NCI-H510A (cell line): ENCODE measurements at places on chromosomes 6 and 20.

DNA sequence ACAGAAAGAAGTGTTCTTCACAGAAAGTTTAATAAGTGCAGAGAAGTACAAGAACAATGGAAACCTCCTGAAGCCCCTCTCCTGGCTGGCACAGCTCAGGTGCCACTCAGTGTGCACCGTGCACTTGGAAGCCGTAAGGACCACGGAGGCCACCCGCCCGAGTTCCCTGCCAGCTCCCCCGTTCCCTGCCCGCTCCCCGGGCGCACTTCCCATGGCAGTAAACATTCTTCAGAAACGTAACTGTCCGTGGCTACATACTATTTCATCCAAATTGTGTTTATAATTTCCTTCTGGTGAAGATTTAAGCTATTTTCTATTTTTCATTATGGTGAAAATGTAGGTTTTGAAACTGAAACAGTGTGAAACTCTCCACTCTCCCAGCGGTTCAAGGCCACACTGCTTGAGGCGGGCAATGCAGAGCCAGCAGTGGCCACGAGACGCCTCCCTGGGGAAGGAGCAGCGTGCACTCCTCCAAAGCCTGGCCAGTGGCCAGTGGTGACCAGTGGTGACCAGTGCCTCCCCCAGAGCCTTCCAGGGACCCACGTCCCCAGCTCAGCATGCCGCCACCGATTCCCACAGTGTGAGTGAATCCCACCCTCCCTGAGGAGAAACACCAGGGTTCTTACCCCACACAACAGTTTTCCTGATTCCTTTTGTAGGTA is 46.4 kb downstream of the TAF4 start:
- no peak for DNase-seq

- no peak for DNase-seq
Observed at GRCh38 chr20:47768016-47768824, 17.1 kb downstream of the SULF2 start.

- DNase-seq, result no peak
Observed at GRCh38 chr6:149387779-149388512, 12.1 kb upstream of the SUMO4 start.

DNA sequence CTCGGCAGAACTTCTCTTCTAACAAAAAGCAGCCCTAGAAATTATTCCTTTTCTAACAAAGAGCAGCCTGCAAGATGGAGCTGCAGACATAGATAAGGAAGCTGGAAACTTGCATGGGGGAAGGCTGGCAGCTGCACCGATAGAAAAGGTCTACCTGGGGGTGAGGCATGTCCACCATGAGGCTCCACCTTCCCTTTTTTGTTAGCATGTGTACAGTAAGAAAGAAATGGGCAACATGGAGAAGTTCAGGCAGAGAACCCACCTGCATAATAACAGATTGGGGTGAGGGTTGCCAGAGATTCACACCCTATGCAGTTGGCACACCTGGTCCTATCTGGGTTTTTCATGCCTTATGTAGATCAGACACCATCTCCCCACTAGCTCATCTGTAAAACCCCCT is 25.4 kb downstream of the ZNF311 start:
- DNase-seq, result no peak

DNA sequence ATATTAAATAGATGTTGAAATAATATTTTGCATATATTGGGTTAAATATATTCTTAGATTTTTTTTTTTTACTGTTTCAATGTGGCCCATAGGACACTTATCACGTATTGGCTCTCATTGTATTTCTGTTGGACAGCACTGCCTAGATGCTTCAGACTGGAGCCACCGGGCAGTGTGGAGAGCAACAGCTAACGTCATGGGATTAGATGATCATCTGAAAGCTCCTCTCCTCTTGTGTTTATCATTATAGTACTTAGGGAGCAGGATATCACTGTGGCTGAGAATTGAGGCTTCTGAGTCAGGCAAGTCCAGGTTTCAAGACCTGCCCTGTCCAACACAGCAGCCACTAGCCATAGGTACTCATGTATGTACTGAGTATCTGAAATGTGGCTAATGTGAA is 87.4 kb downstream of the ZHX3 start:
- no peak for DNase-seq

- no peak for DNase-seq
Observed at GRCh38 chr20:48706116-48706656, 121.6 kb downstream of the PREX1 start.

DNA sequence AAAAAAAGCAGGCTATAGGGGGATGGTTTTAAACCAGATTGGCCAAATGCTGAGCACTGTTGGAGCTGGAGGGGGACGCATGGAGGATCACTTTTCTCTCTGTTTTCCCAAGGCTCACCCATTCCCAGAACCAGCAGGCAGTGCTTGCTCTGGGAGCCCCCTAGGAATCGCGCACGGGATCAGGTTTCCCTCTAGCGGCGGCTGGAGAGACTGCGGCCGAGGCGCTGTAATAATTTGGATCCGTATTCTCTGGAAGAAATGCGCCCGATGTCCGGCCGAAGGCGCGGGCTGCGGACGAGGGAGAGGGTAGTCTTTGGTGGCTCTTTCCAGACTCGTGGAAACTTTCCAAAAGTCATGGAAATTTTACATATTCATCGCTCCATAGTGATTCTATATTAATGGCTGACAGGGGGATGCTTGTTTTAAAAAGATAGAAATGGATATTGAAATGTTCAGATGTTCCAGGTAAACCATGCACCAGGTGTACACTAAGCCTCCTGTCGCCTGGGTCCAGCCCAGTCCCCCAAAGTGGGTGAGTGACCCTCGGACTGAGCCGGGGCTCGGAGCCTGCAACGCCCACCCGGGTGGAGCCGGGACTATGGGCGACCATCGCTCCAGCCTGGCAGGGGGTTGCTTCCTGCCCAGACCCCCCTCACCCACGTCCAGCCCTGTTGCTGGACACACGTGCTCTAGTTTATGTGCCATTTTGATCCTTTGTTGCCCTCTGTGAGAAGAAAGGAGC is 78.7 kb upstream of the PHACTR3 start:
- no peak for DNase-seq

DNA sequence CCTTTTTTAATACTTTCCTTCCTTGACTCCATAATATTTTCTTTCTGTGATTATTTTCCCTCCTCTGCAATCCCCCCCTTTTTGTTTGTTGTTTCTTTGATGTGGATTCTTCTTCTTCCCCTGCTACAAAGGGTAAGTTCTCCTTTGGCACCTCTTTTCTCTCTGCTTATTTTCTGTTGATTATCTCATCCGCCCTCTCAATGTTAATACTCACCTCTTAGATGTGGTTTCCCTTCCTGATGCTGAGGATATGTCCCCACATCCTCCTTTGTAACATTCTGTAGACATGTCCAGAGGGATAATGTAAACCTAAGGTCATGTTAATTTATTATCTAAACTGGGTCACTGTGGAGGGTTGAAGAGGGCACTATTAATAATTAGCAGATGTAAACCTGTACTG is 17.7 kb downstream of the FLRT3 start:
- no peak for DNase-seq

DNA sequence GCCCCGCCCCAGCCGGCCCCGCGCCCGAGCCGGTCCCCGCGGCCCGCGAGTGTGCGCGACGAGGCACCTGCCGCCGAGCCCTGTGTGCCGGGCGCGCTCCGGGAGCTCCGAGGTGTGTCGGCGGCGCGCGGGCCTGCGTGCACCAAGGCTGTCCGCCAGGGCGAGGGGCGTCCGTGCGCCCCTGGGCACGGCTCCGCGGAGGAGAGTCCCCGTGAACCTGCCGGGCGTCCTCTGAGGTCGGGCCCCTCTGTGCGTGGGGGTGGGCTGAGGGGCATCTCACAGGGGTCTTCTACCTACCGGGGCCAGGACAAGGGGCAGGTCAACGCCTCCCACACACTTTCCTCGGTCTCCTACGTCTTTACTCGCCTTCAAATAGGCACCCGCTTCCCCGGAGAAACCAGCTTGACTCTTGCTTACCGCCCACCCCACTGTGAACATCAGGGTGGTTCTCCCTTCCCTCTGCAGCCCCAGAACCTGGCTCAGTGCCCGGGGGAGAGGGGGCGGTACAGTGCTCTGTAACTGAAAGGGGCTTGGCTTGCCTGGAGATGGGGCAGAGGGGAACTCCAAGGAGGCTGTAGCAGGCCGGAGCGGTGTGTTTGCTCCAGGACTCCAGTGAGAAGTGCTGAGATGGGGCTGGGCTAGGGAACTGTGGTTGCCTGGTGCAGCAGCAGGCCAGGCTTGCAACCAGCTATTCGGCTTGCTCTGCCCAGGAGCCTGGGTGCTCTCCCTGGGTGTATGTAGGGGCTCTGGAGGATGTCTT is at the start of gene SAMD10:
Gene SAMD10, minus strand, starts transcription at position 86 of the 760 bp plus-strand sequence. CDS start 175 bp downstream, outside the sequence.
- DNase-seq, result peak; percentile 31

- DNase-seq, result no peak
Observed at GRCh38 chr20:37185686-37186085, 6.3 kb upstream of the MROH8 start.

DNA sequence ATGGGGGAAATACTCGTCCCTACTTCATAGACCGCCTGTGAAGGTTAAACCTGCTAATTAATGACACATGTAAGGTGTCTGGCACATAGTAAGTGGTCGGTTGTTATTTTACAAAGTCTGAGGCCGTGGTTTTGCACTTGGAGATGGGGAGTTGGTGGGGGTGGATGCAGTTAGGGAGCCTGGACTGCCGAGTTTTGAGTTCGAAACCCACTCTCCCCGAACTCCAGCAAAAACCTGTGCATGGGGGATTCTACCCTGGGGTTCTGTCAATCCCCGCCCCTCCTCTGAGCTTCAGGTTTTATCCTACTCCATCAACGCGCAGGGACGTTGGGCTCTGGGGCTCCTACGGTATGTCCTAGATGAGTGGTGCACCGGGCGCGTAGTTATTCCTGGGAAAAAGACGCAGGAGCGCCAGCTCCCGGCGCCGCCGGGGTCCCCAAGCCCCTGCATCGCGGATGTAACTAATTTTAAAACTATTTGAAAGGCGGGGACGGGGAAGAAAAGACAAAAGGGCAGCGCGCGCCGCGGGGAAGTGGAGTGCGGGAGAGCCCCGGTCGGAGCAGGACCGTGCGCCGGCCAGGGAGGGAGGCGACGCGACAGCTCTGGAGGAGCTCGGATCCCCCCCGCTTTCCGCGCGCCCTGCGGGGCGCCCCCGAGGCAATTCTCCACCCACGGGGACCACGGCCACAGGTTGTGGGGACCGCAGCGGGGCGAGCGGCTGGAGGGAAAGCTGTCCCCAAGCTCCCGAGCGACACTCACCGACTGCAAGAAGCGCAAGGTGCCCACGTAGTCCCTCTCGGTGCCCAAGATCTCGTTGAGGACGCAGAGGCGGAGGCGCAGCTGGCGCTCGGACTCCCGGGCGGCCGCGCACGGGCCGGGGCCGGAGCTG is 672 bp downstream of the PREX1 start:
- peak; percentile 39 for DNase-seq

DNA sequence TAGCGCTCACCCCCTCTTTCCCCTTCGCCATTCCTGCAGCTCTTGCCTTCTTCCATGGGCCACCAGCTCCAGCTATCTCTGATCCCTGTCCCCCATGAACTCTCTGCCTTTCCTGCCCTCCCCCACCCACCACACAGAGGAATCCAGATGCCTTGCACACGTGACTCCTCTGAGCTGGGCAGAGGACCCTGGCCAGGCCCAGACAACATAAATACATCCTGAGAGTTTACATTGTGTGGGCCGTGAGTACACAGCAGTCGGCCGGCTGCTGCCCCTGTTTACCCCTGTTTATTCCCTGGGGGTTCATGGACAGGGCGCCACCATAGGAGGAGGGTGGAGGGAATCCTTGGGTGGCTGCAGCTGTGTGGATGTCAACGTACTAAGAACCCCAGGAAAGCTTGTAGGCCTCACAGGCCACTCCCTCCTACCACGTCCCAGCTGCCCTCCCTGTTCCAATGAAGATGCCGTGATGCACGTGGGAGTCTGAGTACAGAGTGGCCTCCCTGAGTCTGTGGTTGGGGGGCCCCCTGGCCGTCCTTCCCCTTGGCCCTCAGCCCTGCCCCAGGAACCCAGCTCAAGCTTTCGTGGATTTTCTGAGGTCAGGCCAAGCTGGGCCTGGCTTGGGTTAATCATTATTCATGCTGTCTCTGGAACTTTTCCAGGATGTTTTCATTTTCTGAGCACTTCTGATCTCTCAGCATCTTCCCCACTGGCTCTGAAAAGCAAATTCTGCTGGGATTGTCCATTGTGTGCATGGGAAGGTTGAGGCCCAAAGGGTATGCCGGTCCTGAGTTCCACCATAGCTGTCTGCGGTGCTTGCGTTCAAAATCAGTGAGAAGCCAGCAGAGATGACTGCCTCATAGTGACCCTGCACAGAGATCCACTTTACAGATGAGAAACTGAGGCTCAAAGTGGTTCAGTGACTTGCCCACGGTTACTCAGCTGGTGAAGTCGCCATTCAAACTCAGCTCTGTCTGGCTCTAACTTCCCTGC is 136.3 kb downstream of the MRPL14 start:
- no peak for DNase-seq

DNA sequence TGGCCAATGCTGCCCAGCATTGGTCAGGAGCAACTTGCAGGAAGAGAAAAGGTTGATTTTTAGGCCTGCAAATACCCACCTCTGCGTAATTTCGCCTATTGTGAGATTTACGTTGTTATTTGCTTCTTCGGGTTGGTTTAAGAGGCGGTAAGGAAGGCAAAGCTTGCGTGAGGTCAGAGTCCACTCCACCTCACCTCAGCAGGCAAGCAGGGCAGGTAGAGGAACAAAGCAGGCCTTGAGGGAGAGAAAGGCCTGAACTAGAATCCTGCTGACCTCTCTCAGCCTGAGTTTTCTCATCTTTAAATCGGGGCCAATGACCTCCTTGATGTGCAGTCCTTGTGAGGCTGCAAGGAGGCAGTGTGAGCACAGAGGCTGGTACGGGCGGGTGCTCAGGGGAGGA is 239.1 kb downstream of the CDC5L start:
- no peak for DNase-seq

DNA sequence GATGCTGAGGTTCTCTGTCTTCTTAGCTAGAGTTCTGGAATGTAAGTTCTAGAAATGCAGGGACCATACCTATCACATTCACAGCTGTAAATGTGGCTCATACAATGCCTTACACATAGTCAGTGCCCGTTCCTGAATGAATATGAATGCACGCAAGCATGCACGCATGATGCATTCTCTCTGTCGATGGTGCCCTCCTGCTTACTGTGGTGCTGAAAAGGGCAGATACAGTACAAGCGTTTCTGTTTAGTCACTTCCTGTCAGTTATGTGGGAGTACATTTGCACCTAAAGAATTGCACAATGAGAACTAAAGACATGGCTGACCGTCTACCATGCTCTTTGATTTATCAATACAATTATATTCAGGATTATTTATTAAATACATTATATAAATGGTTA is 152.2 kb upstream of the SOX4 start:
- DNase-seq, result no peak

DNA sequence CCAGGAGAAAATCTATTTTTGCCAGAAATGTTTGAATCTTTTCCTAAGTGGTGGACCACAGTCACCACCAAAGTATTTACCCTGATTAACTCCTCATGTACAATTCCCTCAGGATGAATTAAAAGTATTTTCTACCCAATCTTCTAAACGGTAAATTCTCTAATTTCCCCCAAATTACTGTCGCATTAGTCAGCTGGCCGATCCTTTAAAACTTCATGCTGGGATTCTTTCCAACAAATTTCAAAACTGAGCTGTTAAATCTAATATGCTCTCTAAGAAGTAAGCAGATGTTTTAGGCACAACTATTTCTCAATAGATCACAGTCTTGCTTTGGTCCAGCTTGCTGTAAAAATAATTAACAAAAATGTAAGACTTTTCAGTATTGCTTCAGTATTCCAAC is 447.2 kb downstream of the FRK start:
- DNase-seq, result no peak

- DNase-seq, result no peak
Observed at GRCh38 chr6:28766426-28766825, 157.4 kb downstream of the TRIM27 start.

- DNase-seq, result no peak
Observed at GRCh38 chr6:145784683-145785082, 29.9 kb downstream of the FBXO30 start.

GRCh38 chr6:110950440-110950839 is 8.1 kb upstream of the GTF3C6 start:
- no peak for DNase-seq

GRCh38 chr6:149995971-149996370 is 29.4 kb downstream of the RAET1L start:
- DNase-seq, result no peak
